ENCODE measurements at places on chromosomes 5 and 9.

DNA sequence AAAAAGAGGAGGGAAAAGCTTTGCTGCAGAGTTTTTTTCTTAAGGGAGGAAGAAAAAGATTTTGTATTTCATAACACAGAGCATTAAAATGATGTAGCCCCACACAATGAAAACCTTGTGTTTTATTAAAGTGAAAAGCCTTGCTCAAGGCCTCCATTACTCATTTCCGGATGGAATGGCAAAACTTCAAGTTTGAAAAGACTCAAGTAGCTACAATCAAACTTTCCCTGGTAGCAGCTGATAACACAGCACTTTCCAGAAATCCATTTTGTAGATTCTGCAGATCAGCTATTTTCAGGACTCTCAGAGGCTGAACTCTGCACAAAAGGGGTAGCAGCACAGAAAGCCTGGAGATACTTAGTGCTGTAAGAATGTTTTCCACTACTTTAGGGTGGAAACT lies 374.8 kb downstream of the NFIB start:
- DNase-seq = no peak

DNA sequence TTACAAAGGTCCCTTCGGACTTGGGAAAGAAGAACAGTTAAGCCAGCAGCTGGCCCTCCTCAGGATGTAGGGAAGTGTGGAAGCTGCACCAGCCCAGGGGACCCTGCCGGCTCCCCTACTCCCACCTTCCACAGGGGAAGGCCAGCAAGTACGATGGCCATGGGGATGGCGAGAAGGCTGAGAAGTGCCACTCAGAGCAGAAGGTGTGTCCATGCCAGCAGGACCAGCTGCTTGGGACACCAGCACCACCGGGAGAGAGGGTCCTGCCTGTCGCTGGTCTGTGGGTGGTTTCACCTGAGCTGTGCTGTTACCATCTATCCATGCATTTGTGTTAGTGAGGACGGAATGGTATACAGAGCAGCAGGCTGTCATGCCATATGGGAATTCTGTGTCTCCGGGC lies 148.6 kb upstream of the PHYKPL start:
- DNase-seq = no peak

DNA sequence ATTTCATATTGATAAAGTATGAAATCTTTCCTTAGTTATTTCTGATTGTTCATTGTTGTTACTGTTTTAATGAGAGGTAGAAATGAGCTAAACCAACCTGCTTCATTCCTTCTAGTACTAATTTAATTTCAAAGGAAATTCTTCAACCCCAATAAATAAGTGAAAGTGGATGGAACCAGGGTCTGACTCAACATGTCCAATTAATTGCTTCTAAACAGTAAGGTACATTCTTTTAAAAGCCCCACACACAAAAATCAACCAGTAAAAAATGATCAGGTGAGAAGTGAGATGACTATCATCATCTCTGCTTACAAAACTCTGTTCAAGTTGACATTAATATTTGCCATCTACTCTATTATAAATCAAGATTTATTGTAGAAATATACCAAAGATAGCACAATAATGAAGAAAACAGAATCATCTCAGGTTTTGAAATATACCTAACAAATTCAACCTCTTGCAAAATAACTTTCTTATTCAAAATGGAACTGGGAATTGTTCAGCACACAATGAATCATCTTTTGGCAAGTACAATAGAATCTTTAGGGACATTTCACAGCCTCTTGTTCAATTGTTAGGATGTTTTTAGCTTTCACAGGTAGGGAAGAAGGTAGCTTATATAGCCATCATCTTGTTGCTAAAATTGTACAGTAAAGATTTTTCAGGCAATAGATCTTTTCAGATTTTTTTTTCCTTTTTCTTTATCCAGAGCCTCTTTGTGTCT lies 114.5 kb downstream of the RPS23 start:
- DNase-seq = peak; percentile 65

- no peak for DNase-seq
Observed at GRCh38 chr9:123497830-123498229, 141.8 kb downstream of the CRB2 start.

- no peak for DNase-seq
Observed at GRCh38 chr5:21391506-21391905, 1403.5 kb upstream of the CDH18 start.

DNA sequence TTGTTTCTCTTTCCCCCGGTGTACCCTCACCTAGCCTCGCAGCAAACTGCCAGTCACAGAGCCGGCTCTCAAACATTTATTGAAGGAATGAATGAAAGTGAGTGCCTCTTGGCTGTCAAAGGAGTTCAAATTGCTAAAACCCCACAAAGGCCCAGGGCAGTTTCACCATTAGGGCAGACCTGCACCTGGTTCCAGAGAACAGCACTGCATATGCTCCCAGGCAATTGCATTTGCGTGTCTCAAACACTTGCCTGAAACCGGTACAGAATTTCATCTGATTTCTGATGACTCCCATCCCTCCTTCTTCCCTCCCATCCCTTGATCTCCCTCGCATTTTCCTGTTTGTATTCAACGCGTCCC lies 165.6 kb upstream of the ZNF462 start:
- peak; percentile 29 for DNase-seq

- DNase-seq = no peak
Observed at GRCh38 chr9:132059361-132059760, 20.3 kb downstream of the MED27 start.

- no peak for DNase-seq
Observed at GRCh38 chr5:124179819-124180218, 566.6 kb downstream of the ZNF608 start.

GRCh38 chr5:171906703-171907590 lies 99.5 kb downstream of the FBXW11 start:
- no peak for DNase-seq

GRCh38 chr5:15772131-15772530 lies 272.2 kb downstream of the FBXL7 start:
- no peak for DNase-seq

DNA sequence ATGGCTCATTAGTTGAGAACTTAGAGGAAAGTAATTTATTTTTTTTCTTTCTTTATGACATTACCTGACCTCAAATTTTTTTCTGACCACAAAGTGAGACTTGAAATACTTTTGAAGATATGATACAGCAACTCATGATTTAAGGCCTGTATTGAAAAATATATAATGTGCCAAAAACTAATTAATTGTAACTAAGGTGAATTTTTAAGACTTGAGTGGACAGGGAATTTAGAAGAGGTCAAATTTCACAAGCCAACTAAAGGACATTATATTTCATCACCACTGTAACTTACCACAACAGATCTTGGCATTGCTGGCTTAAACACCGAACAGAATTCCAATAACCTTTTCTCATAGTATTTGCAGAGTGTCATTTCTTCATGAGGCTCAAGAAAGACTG lies 1.8 kb downstream of the CCNH start:
- DNase-seq = no peak

- no peak for DNase-seq
Observed at GRCh38 chr5:109529987-109530386, 120.2 kb upstream of the PJA2 start.

DNA sequence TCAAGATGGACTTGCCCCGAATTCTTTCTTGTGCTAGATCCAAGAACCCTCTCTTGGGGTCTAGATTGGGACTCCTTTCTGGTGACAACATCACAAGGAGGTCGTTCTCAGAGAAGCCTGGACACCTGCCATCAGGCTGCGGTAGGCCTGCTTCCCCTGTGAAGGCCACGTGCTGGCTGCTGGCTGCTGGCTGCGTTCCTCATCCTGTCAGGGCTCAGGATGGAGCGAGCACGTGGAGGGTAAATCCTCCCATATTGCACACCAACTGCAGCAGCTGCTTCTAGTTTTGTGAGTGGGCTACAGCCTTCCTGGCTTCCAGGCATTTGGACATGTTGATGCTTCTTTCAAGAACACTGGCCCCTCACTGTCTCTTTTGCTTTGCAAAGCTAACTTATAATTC lies 95.6 kb downstream of the HSPA4 start:
- DNase-seq = no peak

- DNase-seq = peak; percentile 71
Observed at GRCh38 chr9:105157171-105157583, 87.3 kb upstream of the SLC44A1 start.

- no peak for DNase-seq
Observed at GRCh38 chr5:58255386-58255785, 204.5 kb downstream of the PLK2 start.

DNA sequence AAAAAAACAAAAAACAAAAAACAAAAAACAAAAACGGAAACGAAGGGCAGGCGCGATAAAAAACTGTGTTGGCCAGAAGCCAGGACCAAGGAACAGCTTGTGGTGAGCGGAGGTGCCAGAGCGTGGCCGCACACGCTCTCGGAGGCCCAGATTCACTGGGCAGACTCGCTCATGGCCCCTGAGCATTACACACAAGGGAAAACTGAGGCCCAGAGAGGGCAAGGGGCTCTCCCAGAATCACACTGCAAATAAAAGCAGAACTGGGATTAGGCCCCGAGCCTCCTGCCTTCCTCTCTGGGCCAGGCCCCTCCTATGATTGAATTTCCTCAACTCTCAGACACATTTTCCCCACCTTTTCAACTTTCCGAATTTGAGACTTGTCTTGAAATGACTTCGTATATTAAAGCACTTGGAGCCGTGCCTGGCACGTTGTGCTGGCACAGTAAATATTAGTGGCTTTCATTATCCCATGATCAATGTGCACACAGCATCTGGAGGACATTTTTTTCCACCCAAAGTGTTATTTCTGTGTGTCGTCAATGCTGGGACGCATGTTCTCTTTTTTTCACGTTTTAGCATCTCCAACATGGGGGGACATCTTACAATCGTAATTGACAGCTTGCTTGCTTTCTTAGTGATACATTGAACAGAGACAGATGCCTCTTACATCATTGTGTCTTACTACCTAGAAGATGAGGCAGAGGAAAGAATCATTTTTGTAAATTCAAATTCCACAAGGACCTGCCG lies 7.4 kb downstream of the FIBCD1 start:
- no peak for DNase-seq

DNA sequence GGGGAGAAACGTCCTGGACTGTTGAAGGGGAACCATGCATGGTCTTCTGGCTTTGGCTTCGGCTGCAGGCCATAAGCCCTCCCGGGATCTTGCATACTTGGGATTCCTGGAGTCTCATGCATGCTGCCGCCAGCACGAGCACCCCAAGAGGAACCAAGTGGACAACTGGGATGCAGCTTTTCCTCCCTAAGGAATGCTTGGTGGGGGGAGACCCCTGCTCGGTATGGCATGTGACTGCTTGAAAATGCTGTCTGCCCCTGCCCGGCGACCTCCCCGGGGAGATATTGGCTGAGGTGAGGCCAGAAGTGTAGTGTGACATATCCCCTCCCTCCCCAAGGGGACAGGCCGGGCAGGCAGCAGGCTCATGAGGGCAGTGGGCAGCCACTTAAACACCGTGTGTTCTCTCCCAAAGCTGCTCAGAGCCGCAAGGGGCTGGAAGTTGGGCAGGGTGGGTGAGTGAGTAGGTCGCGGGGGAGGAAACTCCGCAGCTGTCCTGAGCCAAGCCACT lies 15.7 kb downstream of the TMEM171 start:
- no peak for DNase-seq

GRCh38 chr9:91066042-91066415 lies 264.4 kb downstream of the SYK start:
- no peak for DNase-seq
